PC-3 (cell line): ENCODE measurements at places on chromosomes 6 and 20. TPM values are rescaled to one million over a fixed set of nuclear protein-coding genes. Genes with fewer than 3 reads are reported as not detected.
A peak's percentile ranks its signal among the peaks of the same experiment; 100 is the strongest.

- DNase-seq = peak; percentile 91
These were observed 75.8 kb downstream of the PREP start for GRCh38 chr6:105326833-105327770.

Gene NQO2
- 21.5 and 26.8 TPM in 2 replicates for total RNA-seq

DNA sequence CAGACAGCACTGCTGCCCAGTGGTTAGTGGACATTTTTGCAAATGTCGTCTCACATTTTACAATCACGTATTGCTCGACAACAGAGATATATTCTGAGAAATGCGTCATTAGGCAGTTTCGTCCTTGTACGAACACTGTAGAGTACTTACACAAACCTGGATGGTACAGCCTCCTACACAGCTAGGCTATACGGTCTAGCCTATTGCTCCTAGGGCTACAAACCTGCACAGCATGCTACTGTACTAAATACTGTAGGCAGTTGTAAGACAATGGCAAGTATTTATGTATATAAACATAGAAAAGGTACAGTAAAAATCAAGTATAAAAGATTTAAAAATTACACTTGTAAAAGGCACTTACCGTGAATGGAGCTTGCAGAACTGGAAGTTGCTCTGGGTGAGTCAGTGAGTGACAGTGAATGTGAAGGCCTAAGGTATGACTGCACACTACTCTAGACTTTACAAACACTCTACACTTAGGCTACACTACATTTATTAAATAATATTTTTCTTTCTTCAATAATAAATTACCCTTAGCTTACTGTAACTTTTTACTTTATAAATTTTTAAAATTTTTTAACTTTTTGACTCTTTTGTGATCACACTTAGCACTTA lies 43.1 kb downstream of the ALDH5A1 start:
- peak; percentile 70 for DNase-seq

Gene RNF114
- total RNA-seq = 106 and 133 TPM in 2 replicates

Gene SLC17A1
- total RNA-seq = not detected in 2 replicates

GRCh38 chr6:135852746-135853145 lies 1.2 kb downstream of the PDE7B start:
- DNase-seq = no peak

Gene C6orf58
- not detected in 2 replicates for total RNA-seq

- no peak for DNase-seq
These were observed 42.8 kb downstream of the INSM1 start for GRCh38 chr20:20410678-20411077.

Gene PRPH2
- total RNA-seq = not detected in 2 replicates

DNA sequence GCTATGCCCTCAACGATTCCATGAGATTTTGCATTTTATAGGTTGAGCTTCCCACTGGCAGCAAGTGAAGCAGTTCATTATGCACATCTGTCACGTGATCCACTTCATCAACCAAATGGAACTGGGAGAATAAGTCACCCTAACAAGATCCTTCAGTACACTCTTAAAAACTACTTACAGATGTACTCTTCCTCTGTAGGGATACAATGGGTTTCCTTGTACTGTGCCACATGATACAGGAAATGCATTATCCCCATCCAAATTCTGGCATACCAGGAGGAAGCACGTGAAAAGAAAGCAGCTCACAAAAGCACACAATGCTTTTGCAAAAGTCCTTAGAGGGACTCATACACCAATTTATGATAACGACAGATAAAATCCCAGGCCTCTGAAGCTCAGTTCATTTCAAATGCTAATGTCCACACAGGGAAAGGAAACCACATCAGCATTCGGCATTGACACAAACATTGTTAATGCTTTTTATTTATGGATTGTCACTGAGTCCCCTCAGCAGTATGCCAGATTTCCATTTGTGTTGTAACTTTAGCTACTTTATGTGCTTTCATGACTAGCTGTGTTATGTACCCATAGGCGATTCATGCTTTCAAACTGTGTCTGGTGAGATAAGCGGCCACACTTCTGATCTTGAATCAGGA lies 58.1 kb upstream of the REV3L start:
- no peak for DNase-seq

Gene SLC29A1
- 54.7 and 60.4 TPM in 2 replicates for total RNA-seq

GRCh38 chr6:4636191-4636880 lies 139.9 kb upstream of the CDYL start:
- no peak for DNase-seq

DNA sequence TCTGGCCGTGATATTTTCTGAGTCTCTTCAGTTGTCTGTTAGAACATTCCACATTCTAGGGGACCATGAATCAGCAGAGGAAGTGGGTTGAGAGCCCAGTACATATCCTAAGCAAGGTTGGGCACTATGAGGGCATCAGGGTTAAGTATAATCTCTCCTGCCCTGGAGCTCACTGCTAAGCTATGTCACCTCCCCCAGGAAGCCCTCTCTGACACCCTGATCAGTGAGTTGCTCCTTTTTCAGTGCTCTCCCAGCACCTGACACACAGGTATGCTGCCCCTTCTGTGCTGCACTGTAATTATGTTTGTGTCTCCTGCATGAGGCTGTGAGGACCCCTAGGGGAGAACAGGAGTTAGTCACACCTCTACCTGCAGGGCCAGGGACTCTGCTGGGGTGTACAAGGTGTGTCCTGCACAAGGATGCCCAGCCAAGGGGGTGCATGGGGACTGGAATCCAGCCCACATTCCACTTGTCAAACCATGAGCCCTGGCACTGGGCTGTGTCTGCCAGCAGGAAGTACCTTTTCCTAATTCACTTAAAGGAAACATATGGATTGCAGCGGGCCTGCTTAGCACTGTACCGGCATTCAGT lies 3.9 kb downstream of the RAB44 start:
- DNase-seq = peak; percentile 32

DNA sequence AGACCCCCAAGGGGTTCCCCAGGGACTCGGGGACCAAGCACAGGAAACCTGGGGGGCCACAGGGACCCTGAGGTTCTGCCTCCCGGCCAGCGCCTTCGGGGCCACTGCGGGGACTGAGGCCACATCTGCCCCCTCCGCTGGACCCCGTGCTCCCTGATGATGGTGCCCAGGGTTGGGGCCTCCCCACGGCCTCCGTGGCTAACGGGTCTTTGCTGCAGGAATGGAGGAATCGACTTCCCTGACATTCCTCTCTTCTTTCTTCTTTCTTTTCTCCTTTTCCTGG lies 330.2 kb downstream of the TAF4 start:
- DNase-seq = no peak

- DNase-seq = no peak
These were observed 98.6 kb downstream of the EYA4 start for GRCh38 chr6:133339543-133340384.

- peak; percentile 64 for DNase-seq
These were observed 86.3 kb upstream of the PROKR2 start for GRCh38 chr20:5402903-5403531.

GRCh38 chr6:136149311-136149710 lies 100.8 kb downstream of the MTFR2 start:
- no peak for DNase-seq

GRCh38 chr6:136191606-136192312 lies 58.4 kb downstream of the MTFR2 start:
- DNase-seq = no peak

Gene HFE
- not detected in 2 replicates for total RNA-seq
